ENCODE measurements at places on chromosomes 2 and 18. TPM values are rescaled to one million over a fixed set of nuclear protein-coding genes. Genes with fewer than 3 reads are reported as not detected.

- no peak for DNase-seq
Measured at GRCh38 chr18:35577045-35577848, 4.3 kb upstream of the GALNT1 start.

DNA sequence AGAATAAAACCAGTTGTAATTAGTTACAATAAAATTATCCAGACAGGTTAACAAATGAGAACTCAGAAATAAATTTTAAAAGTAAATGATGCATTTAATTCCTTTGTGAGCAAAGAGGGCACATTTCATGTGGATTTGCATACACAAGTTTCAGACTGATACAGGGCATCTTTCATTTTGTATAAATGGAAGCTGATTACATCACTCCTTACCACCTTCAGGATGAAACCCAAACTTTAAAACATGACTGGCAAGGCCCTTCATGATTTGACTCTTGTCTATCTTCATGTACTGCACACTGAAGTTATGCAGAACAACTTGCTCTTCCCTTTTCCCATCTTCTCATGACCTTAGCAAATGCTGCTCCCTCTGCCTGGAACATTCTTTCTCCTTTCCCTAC lies 26.9 kb downstream of the EFEMP1 start:
- no peak for DNase-seq

DNA sequence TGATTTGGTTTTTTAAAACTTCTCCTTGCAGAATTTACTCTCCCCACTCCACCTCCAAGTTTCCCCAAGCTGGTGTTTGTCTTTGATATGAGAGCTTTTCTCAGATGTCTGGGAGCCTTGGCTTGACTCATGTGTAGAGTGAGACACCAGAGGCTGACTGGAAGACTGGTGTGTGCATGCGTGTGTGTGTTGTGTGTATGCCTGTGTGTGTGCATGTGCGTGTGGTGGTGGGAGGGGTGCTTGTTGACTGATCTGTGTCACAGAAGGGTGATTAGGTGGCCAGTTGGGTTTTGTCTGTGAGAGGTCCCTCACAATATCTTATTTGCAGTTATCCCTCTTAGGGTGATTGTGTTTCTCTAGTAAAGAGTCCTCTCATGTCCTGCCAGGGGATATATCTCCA lies 50.5 kb upstream of the HPCAL1 start:
- DNase-seq, result no peak

GRCh38 chr18:23835091-23835490 lies 145.8 kb downstream of the LAMA3 start:
- DNase-seq, result no peak

- no peak for DNase-seq
Measured at GRCh38 chr2:11298592-11298991, 45.8 kb downstream of the ROCK2 start.

DNA sequence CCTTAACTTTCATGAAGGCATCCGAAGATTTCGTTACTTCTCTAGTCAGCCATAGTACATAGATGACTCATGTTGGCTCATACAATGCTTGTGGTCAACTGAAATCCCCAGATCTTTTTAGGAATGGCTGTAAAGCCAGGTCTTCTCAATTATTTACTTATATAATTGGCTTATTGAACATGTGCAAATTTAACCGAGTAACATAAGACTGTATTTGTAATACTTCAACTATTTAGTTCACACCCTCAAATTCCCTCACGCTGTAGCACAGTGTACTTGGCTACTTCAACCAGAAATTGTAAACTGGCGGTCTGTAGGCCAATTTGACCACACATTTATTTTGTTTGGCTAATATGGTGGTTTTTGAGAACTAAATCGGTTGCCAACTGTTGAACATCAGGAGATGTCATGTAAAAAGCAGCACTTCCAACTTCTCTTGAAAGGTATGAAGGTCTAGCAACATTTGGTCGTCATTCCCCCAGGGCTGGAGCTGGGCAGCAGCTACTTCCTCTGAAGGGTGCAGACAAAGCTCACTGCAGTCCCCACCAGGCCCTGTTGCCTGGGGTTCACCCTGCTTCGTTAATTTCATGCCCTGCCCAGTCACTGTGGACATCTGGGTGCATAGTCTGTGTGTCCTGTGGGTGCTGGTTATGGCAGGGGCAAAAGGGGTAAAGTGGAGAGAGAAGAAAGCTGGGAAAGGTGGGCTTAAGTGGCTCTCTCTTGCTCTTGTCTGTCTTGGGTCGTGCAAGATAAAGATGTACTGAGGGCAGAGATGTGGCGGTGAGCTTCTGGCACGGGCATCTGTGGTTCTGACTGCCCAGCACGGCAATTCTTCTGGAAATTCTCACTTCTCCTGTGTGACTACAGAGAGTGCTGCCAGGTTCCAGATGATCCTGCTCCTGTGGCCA lies 3.2 kb upstream of the SH3RF3 start:
- DNase-seq, result no peak

DNA sequence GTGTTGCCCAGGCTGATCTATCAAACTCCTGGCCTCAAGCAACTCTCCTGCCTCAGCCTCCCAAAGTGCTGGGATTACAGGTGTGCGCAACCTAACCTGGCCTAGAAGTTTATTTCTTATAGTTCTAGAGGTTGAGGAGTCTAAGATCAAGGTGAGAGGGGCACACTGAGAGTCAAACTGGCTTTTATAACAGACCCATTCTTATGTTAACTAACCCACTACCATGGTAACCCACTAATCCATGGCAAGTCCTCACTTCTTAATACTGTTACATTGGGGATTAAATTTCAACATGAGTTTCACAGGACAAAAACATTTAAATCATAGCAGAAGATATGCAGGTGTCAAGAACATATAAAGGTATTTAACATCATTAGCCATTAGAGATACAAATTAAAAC lies 50.6 kb downstream of the MDH1 start:
- no peak for DNase-seq

DNA sequence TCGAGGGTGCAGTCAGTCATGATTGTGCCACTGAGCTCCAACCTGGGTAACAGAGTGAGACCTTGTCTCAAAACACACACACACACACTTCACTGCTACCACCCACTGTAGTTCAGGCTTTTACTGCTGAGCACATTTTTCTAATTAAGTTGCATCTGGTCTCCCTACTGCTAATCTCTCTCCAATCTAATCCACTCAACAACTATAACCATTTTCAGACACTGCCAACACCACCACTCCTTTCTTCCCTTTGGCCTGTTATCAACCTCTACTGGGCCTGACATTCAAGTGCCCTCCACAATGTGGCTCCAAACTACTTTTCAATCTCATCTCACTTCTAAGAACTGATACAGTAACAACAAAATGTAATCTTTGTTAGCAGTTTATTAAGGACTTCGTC lies 44.8 kb downstream of the RMP24 start:
- no peak for DNase-seq

DNA sequence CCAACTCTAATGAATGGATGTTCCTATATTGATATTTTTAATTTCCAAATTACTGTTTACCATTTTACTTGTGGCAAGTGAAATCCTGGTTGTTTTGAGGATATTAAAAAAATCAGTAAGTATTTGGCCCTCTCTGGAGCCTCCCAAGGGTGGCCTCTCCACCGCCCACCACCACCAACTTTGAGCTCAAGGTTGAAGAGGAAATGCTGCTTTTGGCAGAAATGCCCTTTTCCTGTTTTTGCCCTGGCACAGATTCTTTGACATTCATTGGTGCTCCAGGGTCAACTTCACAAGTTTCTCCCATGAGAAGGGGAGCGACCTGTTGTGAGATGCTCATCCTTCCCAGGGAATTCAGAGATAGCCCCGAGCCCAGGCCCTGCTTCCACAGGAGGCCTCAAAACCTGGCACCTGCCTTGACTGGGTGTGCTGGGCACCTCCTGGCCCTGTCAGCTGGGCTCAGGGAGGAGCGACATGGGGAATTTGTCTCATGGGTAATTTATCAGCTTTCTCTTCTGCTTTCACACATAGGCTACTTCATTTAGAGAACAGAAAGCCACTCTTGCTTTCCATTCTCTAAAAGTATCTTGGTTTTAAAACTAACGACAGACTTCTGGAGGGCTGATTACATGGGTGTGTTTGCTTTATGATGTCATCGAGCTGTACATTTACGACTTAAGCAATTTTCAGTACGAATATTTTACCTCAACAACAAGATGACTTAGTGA lies 6.9 kb downstream of the CD8A start:
- DNase-seq, result no peak

DNA sequence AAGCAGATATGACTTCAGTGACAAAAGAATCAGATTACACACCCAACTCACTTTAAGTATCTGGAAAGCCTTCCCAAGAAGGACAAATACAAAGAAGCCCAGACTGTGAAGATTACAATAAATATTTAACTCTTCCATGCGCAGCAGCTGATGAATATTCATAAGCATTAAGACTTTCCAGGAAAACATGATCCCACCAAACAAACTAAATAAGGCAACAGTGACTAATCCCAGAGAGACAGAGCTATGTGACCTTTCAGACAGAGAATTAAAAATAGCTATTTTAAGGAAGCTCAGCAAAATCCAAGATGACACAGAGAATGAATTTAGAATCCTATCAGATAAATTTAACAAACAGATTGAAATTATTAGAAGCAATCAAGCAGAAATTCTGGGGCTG lies 108.2 kb upstream of the UBE2E3 start:
- no peak for DNase-seq

GRCh38 chr2:30709516-30709915 lies 97.7 kb downstream of the CAPN13 start:
- no peak for DNase-seq

- DNase-seq, result no peak
Measured at GRCh38 chr2:19635951-19636510, 265.8 kb downstream of the TTC32 start.

GRCh38 chr2:222819722-222820333 lies 41.0 kb upstream of the ACSL3 start:
- no peak for DNase-seq

- DNase-seq, result no peak
Measured at GRCh38 chr2:201855356-201855755, 49.0 kb downstream of the CDK15 start.

- DNase-seq, result no peak
Measured at GRCh38 chr2:208360259-208361076, 46.1 kb upstream of the PTH2R start.

DNA sequence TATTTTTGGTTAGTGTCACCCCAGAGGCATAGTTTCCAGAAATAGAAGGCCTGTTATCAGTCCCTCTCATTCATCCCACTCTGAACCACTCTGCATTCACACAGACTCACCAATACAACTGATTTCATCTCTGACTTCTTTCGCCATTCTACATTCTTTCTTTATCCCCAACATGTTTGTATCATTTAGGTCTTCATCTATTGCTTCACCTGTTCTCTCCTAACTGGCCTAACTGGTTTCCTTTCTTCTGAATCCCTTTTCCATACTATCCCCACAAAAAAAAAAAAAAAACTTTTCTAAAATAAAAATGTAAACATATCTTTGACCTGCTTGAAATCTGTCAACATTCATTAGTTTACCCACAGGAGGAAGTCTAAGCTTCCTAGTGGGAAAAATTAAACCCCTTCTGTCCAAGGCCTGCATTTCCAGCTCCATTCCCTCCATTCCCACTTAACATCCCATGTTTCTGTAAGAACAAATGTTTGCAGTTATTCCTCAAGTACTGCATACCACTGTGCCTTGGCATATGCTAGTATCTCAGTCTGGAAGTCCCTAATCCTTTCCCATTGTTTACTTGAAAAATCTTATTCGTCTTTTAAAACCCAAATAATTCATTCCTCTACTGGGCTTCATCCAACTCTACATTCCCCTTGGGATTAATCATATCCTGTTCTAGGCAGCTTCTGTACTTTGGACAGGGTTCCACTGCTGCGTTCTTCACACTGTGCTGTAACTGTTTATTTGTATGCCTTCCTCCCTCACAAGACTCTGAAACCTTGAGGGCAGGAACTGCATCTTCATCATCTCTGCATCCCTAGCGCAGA lies 68.5 kb downstream of the FIGN start:
- DNase-seq, result no peak

Gene SLC38A11
- not detected for total RNA-seq

Gene TTN
- 2.2 TPM for total RNA-seq

Gene TACR1
- total RNA-seq, result 2.8 TPM

Gene SCN9A
- total RNA-seq, result 0.95 TPM

Gene POTEJ
- total RNA-seq, result 0.11 TPM

Gene ITGA6
- 33.2 TPM for total RNA-seq

Gene ANKRD29
- 17.6 TPM for total RNA-seq
